ENCODE measurements at places on chromosomes 1 and 21.

DNA sequence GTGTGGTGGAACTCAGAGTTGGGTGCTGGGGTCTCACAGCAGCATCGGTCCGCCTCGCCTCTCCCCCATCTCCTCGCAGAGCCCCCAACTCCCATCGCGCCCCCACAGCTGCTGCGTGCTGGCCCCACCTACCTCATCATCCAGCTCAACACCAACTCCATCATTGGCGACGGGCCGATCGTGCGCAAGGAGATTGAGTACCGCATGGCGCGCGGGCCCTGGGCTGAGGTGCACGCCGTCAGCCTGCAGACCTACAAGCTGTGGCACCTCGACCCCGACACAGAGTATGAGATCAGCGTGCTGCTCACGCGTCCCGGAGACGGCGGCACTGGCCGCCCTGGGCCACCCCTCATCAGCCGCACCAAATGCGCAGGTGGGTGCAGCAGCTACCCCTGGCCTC lies 24.2 kb downstream of the PTPRU start:
- no peak for DNase-seq

DNA sequence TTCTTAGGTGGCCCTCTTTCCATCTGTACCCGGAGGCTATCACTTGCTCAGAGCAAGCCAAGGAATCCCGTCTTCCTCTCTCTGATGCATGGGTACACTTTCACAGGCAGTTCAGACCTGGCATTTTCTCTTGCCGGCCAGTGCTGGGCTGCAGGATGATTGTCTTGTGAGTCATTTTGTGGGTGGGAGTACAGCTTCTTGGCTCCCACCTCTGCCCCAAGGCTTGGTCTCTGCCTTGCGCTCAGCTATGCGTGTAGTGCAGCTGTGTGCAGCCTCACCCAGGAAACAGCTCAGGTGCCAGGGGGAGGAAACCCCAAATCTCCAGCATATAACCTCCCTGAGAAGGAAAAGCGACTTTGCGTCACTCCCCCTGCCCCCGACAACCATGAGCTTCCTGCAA lies 3.9 kb upstream of the AJAP1 start:
- peak; percentile 34 for DNase-seq

DNA sequence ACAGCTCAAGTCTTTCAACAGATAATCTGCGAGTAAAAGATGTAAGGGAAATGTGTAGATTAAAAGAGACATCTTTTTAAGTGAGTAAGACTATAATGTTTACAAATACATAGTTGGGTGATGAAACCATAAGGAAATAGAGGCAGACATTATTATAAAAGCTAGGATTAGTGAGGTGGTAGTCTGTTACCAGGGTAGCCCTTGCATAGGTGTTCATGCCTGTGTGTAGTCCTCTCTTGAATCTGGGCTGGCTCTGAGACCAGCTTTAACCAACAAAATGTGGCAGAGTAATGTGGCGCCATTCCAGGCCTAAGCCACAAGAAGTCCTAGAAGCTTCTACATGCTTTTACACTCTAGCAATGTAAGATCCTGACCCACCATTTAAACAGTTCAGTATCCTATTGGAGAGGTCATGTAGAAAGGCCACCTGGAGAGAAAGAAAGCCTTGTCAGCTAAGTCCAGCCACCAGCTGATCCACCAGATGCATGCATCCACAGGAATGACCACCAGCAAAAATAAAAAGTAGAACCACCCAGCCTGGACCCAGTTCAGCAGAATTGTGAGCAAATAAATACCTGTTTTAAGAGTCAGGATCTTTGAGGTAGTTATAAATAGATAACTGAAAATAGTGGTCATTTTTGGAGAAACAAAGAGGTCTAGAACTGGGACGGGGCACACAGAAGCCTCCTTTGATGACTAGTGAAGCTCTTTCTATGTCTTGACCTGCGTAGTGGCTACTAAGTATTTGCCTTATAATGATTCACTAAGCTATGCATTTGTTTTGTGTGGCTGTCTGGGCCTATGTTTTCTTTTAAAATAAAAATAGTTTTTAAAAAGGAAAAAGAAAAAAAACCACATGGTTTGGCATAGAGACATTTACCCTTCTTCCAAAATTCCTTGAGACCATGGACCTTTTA lies 8.1 kb downstream of the NIBAN1 start:
- no peak for DNase-seq

GRCh38 chr1:85940656-85941306 lies 215.8 kb downstream of the COL24A1 start:
- DNase-seq, result peak; percentile 89

DNA sequence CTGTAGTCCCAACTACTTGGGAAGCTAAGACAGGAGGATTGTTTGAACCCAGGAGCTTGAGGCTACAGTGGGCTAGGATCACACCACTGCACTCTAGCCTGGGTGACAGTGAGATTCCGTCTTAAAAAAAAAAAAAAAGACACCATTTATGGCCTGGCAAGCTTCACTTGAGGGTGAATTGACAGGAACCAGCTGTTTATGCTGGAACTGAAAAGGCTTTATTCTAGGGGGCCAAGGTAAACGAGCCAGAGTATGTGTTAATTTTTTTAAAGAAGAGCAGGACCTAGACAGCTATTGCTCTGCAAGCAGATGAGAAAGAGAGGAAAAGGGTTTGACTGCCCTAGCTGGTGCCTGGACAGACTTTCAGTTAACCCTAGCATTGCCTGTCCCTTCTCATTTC lies 37.0 kb downstream of the S100A6 start:
- no peak for DNase-seq

GRCh38 chr1:28144203-28145135 lies 32.0 kb downstream of the PTAFR start:
- no peak for DNase-seq

- no peak for DNase-seq
Observed at GRCh38 chr1:186330758-186331157, 44.3 kb downstream of the TPR start.

GRCh38 chr1:227357171-227357926 lies 39.1 kb upstream of the CDC42BPA start:
- peak; percentile 80 for DNase-seq

DNA sequence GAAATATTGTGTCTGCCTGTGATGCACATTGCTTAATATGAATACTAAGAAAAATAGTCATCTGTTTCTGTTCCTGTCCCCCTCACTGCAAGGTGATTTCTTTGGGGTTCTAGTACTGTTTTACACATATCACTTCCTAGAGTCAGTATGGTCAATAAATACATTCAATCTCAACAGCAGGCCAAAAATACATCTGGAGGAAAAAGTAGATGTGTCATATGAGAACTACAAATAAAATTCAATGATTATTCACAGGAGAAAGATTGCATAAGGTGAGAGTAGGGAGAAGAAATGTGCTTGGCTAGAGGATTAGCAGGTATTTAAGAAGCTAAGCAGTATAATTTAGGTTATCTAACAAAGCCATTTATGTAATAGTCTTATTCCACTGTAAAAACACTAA lies 45.3 kb upstream of the SAMSN1 start:
- DNase-seq, result no peak

- DNase-seq, result no peak
Observed at GRCh38 chr1:46638921-46639320, 22.3 kb upstream of the MOB3C start.

DNA sequence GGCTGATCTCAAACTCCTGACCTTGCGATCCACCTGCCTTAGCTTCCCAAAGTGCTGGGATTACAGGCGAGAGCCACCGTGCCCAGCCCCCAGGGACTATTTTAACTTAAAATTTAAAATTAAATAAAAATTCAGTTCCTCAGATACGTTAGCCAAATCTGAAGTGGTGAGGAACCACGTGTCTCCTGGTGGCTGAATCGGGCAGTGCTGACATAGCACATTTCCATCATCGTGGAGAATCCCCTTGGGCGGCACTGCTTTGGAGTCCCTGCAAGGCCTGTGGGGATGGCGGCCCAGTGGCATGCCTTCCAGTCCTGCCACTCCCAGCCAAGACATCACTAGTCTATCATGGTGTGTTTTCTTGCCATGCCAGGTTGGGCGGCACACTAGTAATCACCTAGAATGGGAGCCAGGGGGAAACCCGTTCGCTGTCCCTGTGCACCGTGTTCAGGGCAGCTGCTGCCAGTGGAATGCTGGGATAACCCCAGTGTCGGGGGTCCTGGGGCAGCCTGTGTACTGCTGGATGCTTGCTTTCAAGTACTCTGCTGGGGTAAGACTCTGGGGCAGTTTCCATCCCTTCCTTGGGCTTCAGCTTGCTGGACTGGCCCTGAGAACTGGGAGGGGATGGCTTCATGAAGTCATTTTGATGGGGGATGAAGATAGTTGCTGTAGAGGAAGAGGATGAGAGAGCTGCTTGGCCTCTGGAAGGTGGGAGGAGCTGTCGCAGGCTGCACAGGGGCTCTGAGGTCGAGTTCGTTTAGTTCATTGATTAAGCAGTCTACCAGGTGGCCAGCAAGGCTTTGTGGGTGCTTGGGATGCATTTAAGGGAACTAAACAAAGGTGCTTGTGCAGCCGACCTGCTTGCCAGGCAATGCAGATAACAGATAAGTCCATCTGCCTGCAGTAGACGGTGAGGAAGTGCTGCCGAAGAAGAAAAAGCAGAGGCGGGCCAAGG lies 4.6 kb downstream of the ZBTB48 start:
- no peak for DNase-seq

GRCh38 chr1:63950023-63950422 lies 176.2 kb downstream of the ROR1 start:
- DNase-seq, result peak; percentile 82

- DNase-seq, result no peak
Observed at GRCh38 chr1:163331116-163331515, 9.4 kb downstream of the NUF2 start.

- DNase-seq, result no peak
Observed at GRCh38 chr1:32728413-32729077, 26.0 kb upstream of the SYNC start.

DNA sequence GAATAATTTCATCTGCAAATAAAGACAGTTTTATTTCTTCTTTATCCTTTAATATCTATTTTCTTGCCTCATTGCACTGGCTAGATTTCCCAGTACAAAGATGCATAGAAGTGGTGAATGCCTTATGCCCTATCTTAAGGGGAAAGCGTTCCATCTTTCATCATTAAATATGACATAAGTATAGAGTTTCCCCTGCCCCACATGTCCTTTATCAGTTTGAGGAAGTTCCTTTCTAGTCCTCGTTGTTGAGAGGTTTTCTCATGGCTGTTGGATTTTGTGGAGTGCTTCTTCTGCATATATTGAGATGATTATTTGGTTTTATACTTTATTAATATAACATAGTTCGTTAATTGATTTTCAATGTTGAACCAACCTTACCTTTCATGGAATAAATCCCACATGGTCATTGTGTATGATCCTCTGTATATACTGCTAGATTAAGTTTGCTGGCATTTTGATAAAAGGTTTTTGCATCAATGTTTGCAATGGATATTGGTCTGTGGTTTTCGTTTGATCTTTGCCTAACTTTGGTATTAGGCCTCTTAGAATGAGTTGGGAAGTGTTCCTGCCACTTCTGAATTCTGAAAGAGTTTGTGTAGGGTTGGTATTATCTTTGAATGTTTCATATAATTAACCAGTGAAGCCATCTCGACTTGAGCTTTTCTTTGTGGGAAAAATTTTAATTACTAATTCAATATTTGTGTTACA lies 15.6 kb downstream of the PRKACB start:
- DNase-seq, result no peak

- no peak for DNase-seq
Observed at GRCh38 chr1:239283216-239283615, 103.2 kb upstream of the CHRM3 start.

DNA sequence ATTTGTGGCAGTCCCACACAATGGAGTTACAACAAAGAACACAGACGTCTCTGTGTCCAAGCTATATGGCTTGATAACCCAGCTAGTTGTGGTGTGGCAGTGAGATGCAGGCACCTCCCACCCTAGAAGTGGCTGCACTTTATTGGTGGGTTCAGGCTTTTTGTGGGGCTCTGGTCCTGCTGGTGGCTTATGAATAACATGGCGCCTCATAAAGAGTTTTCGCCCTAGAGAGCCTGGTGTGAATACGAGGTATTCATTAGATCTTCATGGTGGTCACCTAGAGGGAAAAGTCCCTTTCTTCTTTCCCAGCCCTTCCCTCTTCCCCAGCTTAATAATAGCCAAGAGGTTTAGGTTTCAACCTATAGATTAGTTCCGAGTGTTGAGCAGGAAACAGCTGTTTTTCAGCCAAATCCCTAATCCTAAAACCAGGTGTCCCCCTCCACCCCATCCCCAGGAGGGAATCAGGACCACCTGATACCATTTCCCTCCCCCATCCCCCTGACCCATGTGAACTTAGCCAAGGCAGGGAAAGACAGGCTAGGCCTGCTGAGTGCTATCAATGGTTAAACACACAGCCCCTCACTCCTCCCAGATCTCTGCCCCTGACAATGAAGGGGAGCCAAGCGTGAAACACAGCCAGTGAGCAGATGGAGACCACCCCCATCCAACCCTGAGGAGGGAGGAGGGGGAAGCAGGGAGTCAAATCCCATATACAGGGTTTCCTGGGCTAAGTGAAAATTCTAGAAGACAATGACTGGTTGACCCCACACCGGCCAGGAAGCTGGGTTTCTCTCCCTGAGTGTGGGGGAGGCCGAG lies 58.2 kb downstream of the NFASC start:
- DNase-seq, result no peak

GRCh38 chr1:48048980-48049379 lies 51.8 kb upstream of the TRABD2B start:
- peak; percentile 91 for DNase-seq

DNA sequence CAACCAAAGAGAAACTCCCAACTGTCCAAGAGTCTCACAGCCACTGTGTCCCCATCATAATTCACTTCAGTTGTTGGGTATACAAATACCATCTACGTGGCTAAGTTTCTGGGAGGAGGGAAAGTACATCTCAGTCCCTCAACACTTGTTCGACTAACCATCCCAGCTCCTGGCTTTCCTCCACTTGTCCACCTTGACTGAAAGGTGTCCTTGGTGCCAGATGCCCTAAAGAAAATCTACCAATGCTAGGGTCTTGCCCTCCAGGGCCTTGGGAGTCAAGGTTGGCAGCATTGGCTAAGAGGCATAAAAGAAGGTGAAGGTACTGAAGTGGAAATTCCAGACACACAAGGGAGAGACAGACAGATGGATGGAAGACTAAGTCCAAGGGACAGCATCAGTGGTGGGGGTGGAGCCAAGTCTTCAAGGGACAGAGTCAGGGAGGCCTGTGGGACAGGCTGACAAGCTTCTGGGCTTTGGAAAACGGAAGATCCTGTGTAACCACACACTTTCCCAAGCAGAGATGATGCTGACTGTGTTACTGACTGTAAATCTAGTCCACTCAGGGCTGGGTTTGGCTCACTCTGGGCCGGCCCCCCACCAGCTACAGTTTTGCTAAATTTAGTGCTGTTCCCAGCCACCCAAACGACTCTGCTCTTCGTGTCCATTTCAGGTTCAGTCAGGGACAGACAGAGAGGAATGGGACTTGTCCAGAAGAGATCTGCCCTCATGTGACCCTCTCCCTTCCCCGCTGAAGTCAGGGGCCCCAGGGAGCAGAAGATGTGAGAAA lies 60.1 kb downstream of the CD34 start:
- DNase-seq, result no peak

GRCh38 chr1:148373192-148373925 lies 109.7 kb downstream of the PPIAL4G start:
- DNase-seq, result no peak

DNA sequence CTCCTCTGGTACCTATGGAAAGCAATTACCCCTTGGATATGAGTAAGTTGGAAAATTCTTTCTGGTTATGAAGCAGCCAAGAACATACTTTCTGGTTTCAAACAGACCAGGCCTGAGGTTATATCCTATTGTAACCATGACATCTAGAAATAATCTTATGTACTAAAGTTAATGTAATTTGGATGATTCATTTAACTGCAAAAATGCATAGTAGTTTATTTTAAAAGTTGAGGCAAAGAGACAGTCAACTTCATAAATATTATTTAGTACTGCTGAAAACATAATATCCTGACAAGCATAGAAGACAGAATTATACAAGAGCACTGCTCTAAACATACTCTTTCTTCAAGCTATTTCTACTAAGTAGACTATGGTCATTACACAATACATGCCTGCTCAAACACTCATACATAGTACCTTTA lies 25.5 kb downstream of the ODF2L start:
- DNase-seq, result peak; percentile 37
